ENCODE measurements at places on chromosomes 6 and 20.

GRCh38 chr6:52019092-52019491 lies 68.3 kb downstream of the PKHD1 start:
- no peak for DNase-seq

DNA sequence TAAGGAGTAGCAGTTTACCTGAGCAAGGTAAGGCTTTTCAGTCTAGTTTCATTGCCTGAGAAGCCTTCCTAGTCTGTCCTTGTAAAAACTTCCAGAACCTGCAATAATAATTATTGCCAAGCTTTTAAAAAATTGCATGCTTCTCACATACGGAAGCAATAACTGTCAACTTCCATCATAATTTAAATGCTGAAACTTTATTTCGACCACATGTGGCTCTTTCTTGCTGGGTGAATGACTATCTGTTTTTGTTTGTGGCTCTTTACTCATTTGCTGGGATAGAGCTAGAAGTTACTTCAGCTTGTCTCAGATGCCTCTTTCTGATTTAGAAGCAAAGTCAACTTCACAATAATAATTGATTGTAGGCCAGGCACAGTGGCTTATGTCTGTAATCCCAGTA lies 95.9 kb upstream of the COL21A1 start:
- DNase-seq, result peak; percentile 44

GRCh38 chr20:63952210-63952535 lies 4.0 kb downstream of the UCKL1 start:
- DNase-seq, result no peak

DNA sequence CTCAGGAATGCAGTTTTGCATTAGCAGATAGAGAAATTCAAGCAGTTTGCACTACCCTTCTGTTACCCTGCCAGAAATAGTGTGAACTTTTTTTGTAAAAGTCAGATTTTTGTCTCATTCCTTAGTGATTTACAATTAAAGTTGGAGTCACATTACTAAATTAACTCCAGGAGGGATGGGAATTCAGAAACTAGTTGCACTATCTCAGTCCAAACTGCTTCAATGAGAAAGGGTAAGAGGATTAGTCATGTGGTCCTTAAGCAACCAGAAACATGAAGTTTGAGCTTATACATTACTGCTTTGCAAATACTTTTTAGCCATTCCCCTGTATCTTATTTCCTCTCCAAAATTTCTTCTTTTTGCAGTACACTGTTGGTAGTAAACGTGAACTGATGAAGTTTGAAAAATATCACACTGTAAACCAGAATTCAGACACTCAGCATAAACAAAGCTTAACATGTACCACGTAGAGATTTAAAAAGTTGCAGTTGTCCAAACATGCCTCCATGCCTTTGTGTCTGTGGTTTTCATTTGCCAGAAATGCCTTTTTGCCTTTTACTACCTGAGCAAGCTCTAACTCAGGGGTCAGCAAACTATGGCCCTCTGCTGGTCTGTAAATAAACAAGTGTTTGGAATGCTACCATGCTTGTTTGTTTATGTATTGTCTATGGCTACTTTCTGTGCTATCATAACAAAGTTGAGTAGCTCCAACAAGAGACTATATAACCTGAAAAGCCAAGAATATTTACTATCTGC lies 49.7 kb downstream of the TP53INP2 start:
- peak; percentile 35 for DNase-seq
